ENCODE measurements at places on chromosomes 3 and 15. TPM values are rescaled to one million over a fixed set of nuclear protein-coding genes. Genes with fewer than 3 reads are reported as not detected.

Gene OCA2
- total RNA-seq, result 0.57 TPM

Gene CMTM7
- total RNA-seq, result 37.8 TPM

Gene LZTFL1
- total RNA-seq, result 8.0 TPM

Gene KPNA4
- 60.5 TPM for total RNA-seq

Gene TYRO3
- total RNA-seq, result 118 TPM
